Heart right ventricle (tissue), 16 donors: ENCODE measurements at places on chromosomes 2 and 18. TPM values are rescaled to one million over a fixed set of nuclear protein-coding genes. Genes with fewer than 3 reads are reported as not detected.

The TDRD15 gene
- total RNA-seq = not detected

The GPBAR1 gene
- total RNA-seq = 0.36 TPM

The WNT6 gene
- 1.3 TPM for total RNA-seq

The PAIP2B gene
- total RNA-seq = 54.3 TPM

The VWC2L gene
- not detected for total RNA-seq

The REG3A gene
- not detected for total RNA-seq

The UGT1A10 gene
- not detected for total RNA-seq

The WDR43 gene
- 22.3 TPM for total RNA-seq

The GREB1L gene
- total RNA-seq = 6.2 TPM

The MSTN gene
- 0.21 TPM for total RNA-seq

The PARD3B gene
- 12.4 TPM for total RNA-seq

The RGPD3 gene
- not detected for total RNA-seq

DNA sequence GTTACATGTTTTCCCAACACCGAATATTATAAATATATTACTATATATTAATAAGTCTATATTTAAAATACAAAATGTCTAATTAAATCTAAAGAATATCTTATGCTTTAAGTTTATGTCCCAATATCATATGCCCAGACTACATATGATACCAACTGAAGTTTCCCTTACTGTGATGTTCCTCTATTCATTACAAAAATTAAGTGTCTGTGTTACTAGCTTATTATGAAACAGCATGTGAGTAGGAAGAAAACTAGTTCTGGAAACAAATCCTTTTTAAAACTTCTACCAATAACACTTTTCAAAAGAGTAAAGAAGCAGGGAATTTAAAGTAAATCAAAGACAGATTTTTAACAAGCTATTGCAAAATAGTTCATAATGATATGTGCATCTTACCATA lies 17.8 kb downstream of the HNRNPLL start:
- no peak for DNase-seq

DNA sequence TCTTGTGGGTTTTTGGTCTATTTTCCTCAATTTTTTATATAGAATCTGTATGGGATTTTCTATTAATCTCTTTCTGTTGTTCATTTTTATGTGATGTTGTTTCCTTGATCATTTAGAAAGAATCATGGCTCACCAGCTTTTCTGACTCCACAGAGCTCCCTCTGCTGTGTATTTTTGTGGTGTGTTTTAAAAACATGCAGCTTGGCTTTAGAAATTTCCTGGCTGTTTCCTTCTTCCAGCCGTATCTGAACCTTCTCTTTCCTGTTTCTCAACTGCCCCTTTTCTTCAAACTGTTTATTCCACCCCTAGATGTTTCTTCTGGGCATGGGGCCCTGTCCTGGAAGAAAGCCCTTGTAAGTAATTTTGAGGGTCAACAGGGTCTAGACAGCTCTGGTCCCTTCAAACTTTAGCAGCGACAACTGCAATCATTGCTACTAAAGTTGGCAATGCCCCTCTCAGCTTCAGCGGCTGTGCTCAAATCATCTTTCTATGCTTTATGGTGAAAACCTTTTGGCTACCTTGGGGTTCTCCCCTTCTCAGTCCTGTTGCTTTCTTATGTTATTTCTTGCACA lies 17.6 kb upstream of the COPS8 start:
- DNase-seq = no peak

GRCh38 chr2:62343636-62344337 lies 147.9 kb downstream of the B3GNT2 start:
- DNase-seq = no peak

- no peak for DNase-seq
Measured at GRCh38 chr2:45047301-45047700, 38.0 kb upstream of the SIX2 start.

DNA sequence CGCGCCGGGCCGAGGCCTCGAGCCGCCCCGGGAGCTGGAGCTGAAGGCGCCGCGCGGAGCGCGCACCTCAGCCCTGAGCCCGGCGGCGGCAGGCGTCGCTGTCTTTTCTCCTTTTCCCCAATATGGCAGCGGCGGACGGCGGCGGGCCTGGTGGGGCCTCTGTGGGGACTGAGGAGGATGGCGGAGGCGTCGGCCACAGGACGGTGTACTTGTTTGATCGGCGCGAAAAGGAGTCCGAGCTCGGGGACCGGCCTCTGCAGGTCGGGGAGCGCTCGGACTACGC lies 369 bp downstream of the SMCHD1 start:
- DNase-seq = peak; percentile 41

GRCh38 chr18:12851716-12852115 lies 32.3 kb downstream of the PTPN2 start:
- no peak for DNase-seq

DNA sequence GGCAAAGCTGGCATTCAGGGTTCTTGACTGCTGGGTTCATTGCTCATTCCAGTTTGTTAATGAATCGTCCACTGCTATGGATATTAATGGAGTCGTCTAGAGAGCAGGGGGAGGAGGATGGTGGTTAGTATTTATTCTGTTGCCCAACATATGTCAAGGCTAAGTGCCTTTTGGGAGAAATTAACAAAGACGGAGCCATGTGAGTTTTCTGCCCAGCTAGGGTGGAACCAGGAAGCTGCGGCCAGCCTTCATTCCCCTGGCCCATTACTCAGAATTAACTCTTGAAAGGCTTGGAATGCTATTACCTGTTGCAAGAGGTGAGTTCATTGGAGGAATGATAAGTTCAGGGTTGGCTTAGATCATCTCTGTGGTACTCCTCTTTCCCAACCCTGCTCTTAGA lies 19.3 kb downstream of the IGFBP2 start:
- DNase-seq = no peak

DNA sequence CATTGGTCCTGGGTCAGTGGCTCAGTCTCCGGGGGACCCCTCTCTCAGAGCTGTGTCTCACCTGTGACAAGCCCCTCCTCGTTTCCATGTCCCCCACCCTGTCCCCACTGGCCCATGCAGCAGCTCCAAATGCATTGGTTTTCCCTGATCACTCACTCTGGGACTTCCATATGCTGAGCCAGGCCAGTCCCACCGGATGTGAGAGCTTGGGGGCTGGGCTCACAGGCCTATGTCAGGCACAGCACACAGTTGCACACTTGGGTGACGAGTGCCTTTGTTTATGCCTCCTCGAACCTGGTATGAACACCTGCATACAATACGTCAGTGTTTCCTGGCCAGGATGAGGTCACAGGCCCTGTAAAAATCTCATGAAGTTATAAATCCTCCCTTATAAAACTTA lies 232.5 kb downstream of the TFCP2L1 start:
- no peak for DNase-seq

- no peak for DNase-seq
Measured at GRCh38 chr2:115976916-115977315, 1534.5 kb downstream of the DPP10 start.

- DNase-seq = no peak
Measured at GRCh38 chr2:106044021-106044420, 150.1 kb downstream of the UXS1 start.

DNA sequence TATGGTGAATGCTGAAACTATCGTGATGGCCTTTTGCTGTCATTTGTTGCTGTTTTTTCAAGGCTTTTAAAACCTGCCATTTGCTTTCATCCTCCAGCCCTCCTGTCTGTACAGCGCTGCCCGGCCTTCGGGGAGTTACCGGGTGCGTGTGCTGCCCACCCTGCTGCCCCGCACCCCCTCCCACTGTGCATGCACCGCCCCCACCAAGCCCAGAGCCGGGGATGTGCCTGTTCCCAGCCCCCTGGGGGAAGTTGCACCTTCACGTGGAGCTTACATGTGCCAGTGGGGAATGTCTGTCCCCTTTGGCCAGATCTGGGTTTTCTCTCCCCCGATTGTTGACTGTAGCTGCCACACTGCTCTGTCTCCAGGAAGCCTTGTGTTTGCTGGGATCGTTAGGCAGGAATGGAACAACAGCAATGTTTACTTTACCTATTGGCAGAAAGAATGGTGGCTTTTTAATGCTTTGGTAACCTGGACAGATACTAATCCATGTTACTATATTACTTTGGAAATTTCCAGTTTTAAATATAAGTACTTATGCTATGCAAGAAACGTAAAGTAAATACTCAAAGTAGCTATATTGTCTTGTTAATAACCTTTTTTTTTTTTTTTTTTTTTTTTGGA lies 64.8 kb upstream of the RBM44 start:
- no peak for DNase-seq

DNA sequence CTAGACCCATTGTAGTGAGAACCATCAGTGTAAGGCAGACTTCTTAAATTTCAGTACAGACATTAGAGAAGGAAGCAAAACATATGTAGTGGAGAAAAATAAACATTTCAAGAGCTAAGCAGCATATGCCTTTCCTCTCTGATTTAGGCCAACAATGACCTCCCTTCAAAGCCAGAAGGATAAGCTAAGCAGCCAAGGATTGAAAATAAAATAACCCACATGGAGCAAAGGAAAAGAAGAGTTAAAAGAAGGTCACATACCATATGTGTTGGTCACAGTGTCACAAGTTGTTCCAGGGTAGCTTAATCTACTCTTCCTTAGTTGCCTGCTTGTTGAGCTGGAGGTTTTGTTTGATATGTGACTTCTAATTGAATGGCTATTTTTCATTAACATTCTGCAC lies 15.6 kb upstream of the LAMA1 start:
- no peak for DNase-seq

DNA sequence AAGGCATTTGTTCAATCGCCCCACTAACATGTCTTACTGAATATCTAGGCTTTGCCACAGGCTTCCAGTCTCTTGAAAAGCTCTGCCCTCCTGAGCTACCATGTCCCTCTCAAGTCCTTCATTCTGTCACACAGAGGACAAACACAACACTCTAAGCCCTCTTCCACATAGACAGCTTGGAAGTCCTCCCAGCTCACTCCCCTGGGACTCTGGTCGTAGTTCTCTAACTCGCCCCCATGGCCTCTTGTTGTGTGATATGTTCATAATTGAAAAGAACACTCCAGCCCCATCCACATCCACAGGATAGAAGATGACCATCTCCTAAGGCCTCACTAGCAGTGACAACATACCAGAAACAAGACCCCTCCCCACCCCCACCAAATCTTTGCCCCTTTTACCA lies 37.9 kb downstream of the BUB1 start:
- peak; percentile 32 for DNase-seq

- DNase-seq = no peak
Measured at GRCh38 chr2:207871911-207872310, 102.2 kb upstream of the FZD5 start.

DNA sequence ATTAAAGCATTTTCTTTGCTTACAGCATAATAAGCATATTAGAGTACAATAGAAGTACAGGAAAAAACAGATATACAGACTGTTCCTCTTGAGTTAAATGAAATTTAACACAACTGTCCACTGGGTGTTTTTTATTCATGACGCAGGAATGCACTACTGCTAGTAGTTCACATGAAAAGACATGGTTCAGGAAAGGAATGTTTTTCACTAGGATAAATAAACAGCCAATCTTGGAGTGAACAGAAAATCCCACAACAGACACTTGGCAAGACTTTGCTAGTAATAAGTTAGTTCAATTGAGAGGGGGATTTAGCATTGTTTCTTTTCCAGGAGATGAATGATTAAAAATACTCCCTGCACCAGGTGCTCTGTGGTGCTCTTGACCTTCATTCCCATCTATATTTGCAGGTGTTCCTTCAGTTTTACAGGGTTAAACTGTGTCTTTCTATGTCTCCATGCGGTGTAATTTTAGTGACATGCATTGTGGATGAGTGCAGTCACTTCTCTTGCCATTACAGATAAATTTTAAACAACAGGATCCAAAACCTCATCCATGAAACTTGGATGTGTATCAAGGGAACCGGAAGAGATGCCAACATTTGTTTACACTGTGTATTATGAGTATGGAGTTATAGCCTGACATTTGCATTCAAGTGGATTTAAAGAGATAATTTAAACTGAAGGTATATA lies 796.6 kb downstream of the DSC3 start:
- no peak for DNase-seq

- DNase-seq = no peak
Measured at GRCh38 chr18:25141886-25142285, 210.1 kb downstream of the ZNF521 start.

DNA sequence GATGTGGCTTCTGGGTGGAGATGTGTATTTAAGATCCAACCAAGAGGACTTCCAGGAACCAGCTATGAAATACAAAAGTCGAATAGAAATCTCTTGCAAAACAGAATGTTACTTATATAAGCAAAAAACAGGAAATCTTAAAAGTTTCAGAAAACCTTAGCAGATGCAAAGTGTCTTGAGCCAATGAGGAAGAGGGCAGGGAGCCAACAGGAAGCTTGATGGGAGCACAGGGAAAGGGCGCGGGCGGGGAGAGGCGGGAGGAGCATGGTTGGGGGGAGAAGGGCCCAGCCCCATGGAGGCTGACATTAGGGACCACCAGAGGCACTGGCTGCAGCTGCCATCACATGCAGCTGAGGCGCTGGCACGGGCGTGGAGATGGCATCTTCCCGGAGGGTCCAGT lies 203.3 kb downstream of the SNTG2 start:
- peak; percentile 61 for DNase-seq

DNA sequence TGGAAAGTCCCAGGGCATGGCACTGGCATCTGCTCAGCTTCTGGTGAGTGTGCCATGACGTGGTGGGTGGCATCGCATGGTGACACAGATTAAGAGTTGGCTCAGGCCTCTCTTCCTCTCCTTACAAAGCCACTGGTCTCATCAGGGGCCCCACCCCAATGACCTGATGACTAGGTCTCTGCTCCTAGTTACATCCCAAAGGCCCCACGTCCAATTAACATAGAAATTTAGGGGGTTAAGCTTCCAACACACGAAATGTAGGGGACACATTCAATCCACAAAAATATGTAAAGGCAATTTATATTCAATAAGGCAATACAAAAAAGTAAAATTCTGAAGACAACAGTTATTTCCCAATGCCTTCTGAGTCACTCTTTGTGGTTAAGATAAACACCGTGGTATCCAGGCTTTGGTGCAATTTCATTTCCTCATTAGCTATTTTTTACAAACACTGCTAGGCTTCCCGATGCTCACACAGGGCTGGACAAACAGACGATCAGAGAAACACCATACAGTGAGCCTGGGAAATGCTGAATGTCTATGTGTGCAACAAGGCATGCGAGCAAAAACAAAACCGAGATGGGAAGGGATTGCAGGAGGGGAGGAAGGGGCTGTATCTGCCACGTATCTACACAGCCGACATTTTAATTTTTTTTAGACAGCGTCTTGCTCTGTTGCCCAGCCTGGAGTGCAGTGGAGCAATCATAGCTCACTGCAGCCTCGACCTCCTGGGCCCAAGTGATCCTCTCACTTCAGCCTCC lies 67.2 kb downstream of the MBP start:
- peak; percentile 38 for DNase-seq

- DNase-seq = no peak
Measured at GRCh38 chr2:81194581-81194980, 890.0 kb upstream of the LRRTM1 start.

DNA sequence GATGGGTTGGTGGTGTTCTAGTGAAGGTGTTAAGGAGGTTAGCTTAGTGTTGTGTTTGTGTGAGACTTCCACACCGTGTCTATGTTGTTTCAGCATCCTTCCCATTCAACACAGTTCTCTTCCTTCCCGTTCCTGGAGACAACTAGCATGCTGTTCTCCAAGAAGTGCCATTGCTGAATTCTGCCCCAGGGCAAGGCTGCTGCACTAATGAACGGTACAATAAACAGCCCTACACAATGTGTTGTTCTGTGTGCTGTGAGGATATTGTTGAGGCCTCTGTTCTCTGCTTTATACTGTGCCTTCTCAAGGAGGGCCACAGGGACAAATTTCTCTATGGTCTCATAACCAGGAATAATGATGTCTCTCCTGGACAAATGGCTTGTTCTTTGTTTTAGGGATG lies 39.8 kb upstream of the ZEB2 start:
- DNase-seq = no peak
